Stimulated activated naive CD8-positive, alpha-beta T cell treated with anti-CD3 and anti-CD28 coated beads, Interleukin-15, amount 100 ng/mL, for 72 hours (primary cell): ENCODE measurements at places on chromosomes 11 and 22.

DNA sequence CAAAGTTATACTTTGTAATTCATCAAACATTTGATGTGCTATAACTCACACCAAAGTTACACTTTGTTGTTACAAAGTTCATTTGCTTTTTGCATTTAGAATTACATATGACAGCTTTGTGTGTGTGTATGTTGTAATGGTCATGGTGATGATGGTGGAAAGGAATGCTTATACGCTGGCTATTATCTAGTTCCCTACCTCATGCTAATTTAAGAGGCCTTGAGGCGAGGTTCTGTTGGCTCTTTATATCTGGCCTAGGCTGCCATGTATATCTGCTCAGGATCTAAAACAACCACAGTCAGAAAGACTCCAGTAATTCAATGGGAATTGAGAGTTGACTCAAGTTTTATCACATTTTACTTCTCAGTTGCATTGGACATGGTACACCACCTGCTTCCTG, 123.4 kb downstream of the SLC17A6 start:
- no peak for DNase-seq

DNA sequence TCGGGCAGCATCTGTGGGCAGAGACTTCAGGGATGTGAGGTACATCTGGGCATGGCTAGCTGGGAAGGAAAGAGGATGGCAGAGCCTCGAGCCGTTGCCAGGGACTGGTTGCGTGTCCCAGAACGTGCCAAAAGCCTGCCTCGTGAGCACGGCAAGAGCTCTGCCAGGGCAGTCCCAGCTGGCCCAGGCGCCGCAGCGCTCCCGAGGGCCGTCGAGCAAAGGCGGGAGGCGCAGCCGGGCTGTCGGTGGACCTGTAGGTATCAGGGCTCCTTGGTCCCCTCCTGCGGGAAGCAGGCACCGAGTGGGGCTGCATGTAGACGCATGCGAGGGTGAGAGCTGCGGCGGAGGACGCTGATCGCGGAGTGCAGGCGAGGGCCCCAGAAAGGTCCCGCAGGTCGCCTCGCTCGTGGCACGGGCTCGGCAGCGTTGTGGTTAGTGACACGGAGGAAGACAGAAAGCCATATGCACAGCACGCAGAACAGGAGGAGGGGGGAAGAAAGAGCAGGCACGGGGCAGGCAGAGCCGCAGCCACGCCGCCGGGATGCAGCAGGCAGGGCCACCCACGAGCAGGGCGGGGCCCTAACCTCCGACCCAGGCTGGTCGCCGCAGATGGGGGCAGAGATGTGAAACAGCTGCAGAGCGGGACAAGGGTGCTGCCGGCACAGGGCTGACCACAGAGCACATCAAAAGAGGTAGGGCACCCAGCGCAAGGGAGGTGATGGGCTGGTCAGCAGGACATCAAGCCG, 18.0 kb downstream of the LSP1 start:
- no peak for DNase-seq

DNA sequence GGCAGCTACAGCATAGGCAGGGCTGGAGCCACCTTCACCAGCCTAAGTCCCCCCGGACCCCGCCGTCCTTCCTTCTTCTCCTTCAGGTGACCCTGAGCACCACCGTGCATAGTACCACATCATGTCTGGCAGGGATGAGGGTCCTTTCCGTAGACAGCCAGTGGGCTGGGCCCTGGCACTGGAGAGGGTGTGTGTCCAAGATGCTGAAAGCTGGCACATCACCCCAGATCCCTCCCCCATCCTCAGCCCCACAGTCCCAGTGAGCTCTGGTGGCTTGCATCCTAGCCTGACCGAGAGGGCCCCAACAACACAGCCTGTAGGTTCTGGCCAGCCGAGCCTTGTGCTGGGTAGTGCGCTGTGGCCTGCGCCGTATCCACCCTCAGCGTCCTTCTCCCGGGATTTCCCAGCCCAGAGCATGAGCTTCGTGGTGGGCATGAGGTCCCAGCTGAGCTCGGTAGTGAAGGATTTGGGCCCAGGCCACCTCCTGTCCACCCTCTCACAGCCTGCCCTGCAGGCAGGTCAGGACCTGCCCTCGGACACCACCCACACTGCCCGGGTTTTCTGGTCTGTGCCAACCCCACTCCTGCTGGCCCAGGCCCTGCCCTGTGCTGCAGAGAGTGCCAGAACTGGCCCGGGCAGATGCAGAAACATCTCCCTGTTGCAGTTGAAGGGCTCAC, 1124.3 kb downstream of the BRD1 start:
- no peak for DNase-seq

GRCh38 chr22:46976143-46976542, 213.7 kb downstream of the TBC1D22A start:
- DNase-seq = no peak

DNA sequence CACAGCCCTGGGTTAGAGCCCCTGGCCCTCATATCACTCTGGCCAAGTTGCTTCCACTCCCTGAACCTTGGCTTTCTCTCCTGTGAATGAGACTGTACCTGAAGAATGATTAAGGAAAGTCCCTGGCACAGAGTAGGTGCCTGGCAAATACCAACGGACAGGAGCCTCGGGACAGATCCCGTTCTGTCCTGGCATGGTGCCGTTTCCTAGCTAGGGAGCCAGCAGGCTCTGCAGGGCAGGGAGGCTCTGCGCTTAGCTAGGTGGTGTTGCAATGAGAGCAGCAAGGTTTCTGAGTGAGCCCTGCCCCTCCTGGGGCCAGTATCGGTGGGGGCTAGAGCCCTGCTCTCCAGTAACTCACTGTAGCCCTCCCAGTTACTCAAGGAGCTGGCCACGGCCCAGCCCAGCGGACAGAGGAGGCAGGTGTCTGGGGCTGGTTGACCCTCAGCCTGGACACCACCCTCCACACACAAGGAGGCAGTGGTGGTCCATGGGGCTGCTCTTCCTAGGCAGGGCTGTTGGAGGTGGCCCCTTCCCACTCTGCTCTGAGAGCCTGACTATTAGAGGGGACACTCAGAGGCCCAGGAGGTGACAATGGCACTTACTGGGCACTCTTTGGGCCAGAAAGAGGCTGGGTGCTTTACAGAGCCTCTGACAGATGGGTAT, 74.4 kb downstream of the NFAM1 start:
- DNase-seq = no peak

DNA sequence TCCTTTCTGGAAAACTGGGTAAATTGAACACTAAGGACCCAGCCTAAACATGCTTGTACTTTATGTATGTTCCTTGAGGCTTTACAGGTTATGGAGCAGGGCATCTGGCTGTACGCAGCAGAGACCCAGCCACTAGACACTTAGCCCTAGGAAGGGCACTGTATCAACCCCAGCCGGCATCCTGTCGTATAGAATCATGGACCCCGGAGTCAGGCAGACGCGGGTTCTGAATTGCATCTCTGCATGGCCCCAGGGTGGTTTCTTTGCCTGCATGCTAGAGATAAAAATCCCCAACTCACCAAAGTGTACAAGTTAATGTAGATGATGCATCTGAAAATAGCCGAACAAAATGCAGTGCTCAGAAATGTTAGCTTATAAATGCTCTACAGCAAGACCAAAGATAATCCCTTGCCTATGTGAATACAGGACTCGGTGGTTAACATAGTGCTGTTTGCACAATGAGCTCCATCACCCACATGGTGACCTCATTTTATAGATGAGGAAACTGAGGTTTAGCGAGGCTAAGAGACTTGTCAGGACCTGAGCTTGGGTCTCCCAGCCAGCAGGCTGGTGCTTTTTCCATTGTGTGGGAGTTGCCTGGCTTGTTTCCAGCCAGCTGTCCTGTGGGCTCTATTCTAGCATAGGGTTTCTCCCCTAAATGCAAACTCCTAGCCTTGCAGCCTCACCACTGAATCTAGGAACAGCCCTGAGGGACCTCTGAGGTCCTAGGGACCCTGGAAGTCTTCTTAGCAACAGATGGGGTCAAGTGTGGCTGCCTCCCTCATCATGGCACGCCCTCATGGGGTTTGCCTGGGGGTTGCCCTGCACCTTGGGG, 7.3 kb downstream of the CD6 start:
- peak; percentile 89 for DNase-seq

DNA sequence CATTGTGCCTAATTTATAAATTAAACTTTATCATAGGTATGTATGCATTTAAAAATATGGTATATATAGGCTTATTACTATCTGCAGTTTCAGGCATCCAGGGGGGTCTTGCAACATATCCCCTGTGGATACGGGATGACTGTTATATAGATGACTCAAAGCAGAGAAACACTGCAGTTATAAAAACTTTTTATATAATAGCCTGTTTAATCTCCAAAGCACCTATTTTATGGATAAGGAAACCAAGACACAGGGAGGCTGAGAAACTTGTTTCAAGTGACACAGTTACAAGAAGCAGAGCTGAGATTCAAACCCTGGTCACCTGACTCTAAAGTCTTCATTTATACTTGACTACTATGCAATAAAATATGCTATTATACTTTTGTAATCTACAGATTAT, 897.7 kb downstream of the KCNA4 start:
- DNase-seq = no peak

- no peak for DNase-seq
These were observed 23.2 kb downstream of the NEAT1 start for GRCh38 chr11:65445604-65446445.

DNA sequence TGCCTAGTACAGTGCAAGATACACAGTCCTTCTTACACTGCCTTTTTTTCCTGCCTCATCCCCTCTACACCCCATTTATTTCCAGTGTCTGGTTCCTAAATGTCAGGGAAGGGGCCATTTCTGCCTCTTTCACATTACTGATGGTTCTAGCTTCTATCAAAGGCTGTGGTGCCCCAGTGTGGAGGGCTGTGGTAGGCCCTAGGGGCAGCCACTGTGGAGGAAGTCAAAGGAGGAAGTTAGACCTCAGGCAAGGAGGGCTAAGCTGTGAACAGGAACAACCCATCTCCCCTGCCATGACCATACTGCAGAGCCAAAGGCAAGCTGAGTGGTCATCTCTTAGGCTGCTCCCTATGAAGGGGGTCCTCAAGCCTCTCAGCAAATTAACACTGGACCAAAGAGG, 81.9 kb upstream of the CRTAM start:
- peak; percentile 47 for DNase-seq

DNA sequence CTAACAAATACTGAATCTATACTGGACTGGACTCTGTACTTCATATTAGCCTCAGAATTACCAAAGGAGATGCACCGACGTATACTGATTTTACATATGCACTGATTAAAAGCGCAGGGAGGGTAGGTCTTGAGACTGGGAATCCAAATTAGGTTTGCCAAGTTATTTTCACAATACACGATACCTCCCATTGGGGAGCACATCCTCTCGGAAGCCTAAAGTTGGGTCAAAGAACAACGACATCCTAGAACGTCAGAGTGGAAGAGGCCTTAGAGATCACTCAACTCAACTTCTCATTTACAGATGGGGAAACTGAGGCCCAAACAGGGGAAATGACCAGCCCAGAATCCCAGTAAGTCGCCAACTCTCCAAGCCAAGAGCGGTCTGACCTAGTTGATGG, 626 bp downstream of the DNAL4 start:
- no peak for DNase-seq

DNA sequence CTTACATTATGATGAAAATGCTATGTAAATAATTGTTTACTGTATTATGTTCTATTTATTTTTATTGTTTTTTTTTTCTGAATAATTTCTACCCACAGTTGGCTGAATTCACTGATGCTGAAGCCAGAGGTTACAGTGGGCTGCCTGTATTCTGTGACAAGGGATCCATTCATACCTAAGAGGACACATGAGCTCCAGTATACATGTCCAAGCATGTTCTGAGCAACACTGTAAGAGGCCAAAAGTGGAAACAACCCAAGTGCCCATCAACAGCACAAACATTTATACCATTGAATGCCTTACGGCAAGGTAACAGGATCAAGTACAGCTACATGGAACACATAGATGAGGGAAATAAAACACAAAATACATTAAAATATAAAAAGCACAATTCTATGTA, 1.4 kb upstream of the SRSF8 start:
- DNase-seq = no peak

DNA sequence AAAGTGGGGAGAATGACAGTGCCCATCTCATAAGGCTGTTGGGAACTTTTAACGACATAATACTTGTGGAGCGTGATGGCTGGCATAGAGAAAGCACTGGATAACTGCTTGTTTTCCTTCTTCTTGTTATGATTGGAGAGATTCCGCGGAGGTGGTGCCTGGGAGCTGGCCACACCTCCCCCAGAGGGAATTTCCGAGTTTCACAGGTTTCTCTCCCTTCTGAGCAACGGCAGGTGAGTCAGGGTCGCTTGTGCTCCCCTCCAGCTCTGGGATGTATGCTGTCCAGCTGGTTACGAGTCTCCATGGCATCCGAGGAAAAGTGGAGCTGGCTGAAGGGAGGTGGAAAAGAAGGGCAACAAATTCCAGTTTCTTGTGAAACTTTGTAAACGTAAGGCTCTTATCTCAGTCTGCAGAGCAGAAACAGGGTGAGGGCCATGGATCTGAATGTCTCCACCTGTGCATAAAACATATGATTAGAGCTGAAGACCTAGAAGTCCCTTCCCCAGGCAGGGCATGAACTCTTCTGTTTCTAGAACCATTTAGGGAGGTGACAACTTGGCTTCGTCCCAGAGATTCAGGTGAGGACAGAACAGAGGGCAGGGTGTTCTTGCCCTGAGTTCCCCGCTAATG, 10.0 kb upstream of the PLET1 start:
- DNase-seq = no peak

DNA sequence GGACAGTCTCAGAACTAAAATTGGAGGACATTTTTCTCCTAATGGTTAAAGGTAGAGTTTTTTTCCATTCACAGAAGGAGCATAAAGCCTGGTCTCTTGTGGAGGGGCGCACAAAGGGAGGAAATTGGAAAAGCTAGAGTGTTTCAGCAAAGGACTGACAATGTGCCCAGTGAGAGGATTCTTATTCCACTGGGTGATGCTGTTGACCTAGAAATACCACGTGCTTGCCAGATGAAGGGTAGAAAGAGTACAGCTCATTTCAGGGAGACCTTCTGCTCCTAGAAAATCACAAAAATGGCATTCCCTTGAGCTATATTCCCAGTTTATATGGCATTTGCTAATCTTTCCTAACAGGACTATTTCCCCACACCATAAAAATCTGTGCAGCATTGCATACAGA, 21.1 kb downstream of the MS4A6E start:
- no peak for DNase-seq

DNA sequence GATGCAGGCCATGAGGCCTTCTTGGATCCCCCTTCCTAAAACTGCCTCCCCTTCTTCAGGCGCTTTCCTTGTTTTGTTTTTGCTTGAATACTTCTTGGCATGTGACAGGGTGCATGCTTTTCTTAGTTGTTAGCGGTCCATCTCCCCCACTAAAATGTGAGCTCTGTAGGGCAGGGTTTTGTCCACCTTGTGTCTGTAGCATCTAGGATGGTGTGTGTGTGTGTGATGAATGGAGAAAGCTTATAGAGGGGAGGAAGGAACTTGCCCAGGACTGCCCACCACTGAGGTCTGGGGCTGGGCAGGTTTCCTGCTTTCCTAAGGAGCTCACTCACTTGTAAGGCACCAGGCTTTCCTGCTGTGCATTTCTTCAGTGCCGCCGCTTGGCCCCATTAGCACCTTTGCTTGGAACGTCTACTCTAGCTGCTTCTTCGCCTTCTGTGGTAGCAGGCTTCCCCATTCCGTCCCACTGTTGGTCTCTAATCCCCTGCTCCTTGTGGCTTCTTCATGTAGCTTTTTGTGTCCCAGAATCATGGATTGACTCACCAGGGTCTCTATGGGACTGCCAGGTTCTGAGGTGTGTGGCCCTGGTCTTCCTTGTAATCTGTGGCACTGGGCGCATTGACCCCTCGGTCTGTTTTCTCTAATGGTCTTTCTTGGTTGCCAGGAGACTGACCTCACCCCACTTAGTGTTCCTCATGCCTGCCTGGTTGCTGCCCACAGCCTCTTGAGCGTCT, 3.3 kb downstream of the DGCR8 start:
- no peak for DNase-seq
